ENCODE measurements at places on chromosomes 12 and 14.

DNA sequence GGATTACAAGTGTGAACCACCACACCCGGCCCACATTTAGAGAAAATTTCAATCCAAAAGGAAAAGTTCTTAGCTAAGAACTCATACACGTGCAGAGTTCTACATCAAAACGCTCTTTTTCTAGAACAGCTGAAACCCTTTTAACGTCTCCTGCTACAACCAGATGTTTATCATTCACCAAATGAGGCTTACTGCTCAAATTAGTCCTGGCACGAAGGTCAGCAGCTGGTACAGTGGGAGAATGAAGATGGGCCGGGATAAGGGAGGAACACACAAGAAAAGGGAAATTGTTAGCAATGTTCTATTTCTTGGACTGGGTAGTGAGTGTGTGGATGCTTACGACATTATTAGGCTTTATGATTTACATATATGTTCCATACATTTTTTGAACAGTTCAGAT is 37.2 kb downstream of the PRKAB1 start:
- DNase-seq, result no peak

GRCh38 chr12:71448150-71448581 is 8.6 kb downstream of the LGR5 start:
- no peak for DNase-seq

GRCh38 chr12:76047742-76048141 is 16.2 kb upstream of the PHLDA1 start:
- no peak for DNase-seq

DNA sequence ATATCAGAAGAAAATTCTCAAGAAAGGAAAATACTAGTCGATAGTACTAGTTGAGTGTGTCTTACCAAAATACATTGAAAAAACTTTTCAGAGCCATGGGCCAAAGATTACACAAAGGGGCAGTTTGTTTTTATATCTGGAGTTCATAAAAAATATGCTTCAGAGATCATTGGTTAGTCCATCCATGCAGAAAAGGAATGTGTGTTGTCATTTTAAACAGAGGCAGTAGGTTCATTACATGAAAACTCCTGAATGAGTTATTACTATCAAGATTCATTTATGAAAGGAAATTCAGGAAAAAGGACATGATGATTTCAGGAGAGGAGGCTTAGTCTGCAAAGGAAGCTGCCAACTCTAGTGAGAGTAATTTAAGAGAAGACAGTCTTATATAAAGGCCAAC is 354.8 kb downstream of the AEBP2 start:
- no peak for DNase-seq

GRCh38 chr12:83216230-83216629 is 529.5 kb downstream of the TMTC2 start:
- DNase-seq, result no peak

DNA sequence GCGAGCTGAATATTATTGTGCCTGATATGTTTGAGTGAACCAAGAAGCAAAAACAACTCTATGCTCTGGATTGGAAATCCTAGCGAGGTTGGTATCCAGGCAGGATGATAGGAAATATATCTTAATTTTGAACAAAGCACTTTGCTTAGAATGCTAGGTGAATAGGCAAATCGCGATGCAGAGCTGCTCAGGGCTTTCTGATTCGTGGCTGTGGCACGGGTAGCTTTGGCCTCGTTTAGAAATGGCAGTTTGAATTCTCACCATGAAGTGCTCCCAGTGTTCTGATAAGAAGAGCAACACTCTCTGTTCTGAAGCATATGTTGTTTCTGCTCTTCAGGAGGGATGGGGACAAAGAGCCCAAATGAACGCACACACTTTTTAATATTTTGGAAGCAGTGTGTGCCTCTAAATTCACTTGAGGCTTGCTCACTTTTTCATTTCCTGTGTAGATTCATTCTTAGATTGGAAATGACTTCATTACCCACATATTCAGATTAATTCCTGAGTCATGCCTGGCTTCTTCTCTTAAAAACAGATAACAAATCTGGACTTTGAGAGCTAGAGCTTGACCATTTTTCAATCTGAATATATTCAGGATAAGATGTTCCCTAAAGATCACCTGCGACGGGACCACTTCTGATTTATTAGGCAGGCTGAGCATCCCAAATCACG is 200.9 kb downstream of the RPAP3 start:
- DNase-seq, result no peak

GRCh38 chr12:52862023-52862422 is 13.2 kb upstream of the KRT78 start:
- no peak for DNase-seq

DNA sequence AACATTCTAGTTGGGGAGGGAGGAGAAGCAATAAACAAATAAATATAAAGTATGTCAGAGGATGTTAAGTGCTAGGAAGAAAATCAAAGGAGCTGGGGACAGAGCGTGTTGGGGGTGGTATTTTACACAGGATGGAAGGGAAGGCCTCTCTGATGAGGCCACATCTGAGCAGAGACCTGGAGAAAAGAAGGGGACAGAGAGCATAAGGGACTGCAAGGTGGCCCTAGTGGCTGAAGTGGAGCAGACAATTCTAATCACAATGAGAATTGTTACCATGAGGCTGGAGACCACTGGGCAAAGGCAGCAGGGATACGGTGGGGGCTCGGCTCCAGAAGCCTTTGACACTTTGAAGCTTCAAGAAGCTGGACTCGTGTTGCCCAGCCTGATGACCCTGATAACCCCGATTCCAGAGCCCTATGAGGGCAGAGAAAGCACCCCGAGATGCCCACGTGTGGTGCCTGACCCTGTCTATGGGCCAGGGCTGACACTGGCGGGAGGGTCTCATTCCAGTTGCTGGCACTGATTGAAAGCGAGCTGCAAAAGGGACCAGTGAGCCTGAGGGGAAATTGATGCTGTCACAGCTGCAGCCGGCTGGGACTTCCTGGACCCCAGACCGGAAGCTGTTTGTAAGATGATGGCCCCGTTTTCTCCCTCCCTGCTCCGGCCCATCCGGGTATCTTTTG is 169.1 kb downstream of the RBM19 start:
- DNase-seq, result no peak

DNA sequence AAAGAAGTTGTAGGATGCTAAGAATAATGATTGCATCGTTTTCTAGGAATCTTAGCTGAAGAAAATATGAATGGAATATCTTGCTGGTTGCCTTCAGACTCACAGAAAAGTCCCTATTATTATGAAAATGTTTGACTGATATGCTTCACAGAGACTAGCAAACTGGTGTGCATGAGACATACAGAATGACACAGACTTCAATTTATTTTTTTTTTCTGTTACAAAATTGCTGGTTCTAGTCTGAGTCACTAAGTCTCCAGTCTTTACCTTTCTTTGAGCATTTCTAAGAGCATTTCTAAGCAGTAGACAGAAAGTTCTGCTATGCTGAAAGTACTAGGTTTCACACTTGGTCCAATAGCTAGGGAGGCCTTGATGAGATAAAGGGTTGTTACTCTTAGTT is 377.6 kb upstream of the ATP2B1 start:
- no peak for DNase-seq

GRCh38 chr14:50656776-50657175 is 11.3 kb downstream of the SAV1 start:
- no peak for DNase-seq

- no peak for DNase-seq
Measured at GRCh38 chr14:32764131-32764530, 174.5 kb upstream of the NPAS3 start.

- no peak for DNase-seq
Measured at GRCh38 chr12:44358636-44359035, 517.5 kb downstream of the NELL2 start.

DNA sequence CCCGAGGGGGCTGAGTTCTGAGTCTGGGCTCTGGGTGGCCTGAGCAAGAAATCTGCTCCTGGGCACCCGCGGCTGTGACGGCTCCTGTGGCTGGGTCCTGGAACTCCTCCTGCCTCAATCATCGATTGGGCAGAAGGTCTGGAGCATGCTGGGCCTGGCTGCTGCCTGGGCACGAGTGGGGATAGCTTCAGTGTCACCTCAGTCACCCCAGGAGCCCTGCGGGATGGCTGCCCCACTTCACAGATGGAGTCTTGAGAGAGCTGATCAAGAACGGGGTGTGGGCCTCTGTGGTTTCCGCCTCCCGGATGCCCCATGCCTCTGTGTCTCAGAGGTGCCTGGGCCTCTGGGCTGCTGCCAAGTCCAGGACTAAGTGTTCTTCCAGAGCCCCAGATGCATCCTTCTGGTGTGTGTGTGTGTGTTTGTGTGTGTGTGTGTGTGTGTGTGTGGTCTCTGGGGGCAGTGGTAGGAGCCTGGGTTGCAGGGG is 185.6 kb upstream of the C14orf180 start:
- DNase-seq, result no peak

DNA sequence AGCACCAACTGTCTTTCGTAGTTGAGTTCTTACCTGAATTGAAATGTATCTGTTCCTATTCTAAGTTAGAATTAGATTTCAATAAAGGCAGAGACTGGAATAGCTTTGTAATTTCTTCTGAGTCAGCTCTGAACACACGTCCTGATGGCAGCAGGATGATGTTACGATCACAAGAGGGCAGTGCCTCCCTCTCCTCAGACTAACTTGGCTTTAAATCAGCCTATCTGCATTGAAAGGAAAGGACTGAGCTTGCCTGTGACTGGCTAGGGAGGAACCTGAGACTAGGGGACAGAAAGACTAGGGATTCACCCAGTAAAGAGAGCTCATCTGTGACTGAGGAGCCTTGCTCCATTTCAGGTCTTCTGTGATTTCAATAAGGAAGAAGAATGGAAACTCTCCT is 323.7 kb upstream of the OR4E1 start:
- no peak for DNase-seq

- DNase-seq, result no peak
Measured at GRCh38 chr14:42378880-42379279, 772.2 kb downstream of the LRFN5 start.

- no peak for DNase-seq
Measured at GRCh38 chr12:94031763-94032162, 116.6 kb upstream of the PLXNC1 start.

GRCh38 chr14:101556566-101557320 is 4.6 kb upstream of the DIO3 start:
- no peak for DNase-seq

- no peak for DNase-seq
Measured at GRCh38 chr12:96364092-96364700, 36.0 kb downstream of the CDK17 start.

- no peak for DNase-seq
Measured at GRCh38 chr12:31026202-31026601, 47.5 kb upstream of the DDX11 start.

DNA sequence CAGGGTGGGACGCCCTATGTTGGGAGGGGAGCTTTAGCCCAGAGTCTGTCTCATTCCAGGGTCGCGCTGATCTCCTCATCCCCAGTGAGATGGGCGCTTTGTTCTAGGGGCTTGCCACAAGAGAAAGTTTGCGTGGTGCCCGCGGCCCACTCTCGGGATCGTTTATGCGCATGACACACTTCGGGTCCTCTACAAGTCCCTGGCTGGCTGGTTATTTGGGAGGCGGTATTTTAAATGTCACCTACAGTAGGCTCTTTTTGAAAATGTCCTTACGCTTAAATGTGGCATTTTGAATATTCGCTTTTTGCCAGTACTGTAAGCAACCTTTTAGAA is 541 bp downstream of the GOLT1B start:
- no peak for DNase-seq

GRCh38 chr12:29752121-29752520 is 31.6 kb downstream of the TMTC1 start:
- no peak for DNase-seq

DNA sequence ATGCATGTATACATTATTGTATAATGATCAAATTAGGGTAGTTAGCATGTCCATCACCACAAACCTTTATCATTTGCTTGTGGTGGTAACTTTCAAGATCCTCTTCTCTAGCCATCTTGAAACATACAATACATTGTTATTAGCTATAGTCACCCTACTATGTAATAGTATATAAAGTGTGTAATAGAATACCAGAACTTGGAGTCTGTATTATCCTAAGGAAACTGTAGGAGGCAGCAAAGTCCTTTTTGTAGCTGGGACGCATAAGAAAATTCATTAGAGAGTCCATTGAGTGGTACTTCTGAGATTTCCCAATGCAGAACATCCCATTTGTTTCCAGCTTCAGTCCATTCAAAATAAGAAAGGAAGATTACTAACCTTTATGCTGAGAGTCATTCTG is 325.9 kb upstream of the LRFN5 start:
- DNase-seq, result no peak

GRCh38 chr12:99067171-99067785 is 422.2 kb downstream of the APAF1 start:
- no peak for DNase-seq

GRCh38 chr12:59580050-59580449 is 15.8 kb upstream of the SLC16A7 start:
- DNase-seq, result no peak

DNA sequence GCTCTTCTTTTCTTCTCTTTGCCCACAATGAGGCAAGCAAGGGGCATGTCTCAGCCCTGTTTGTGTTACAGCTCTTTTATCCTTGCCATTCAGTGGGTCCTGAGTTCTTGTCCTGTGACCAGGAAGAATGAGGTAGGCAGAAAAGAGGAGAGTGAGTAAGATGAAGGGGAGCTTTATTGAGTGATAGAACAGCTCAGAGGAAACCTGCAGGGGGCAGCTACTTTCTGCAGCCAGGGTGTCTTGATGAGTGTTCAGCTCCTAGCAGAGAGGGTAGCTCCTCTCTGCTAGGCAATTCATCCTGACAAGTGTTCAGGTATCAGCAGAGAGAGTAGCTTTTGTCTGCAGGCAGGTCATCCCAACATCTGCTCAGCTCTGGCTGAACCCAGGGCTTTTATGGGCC is 41.0 kb downstream of the HSD17B6 start:
- no peak for DNase-seq

GRCh38 chr14:102659797-102660196 is 67.3 kb downstream of the RCOR1 start:
- DNase-seq, result no peak

- DNase-seq, result peak; percentile 37
Measured at GRCh38 chr14:22276913-22277816, 311.9 kb downstream of the DAD1 start.

GRCh38 chr12:119229837-119230236 is 51.1 kb downstream of the HSPB8 start:
- DNase-seq, result peak; percentile 79

DNA sequence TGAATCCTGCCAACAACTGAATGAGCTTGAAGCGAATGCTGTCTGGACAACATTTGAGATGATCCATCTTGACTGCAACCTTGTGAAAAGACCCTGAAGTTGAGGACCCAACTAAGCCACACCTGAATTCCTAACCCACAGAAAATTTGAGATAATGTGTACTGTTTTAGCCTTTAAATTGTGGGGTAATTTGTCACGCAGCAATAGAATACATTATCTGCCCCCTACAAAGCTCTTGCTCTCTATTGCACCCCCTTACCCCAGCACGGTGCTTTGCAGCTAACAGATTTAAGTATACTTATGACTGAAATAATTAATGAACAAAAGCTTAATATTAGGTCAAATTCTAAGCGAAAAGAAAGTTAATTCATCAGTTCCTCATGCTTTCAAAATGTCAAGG is 1.6 kb downstream of the POLE2 start:
- no peak for DNase-seq
